ENCODE measurements at places on chromosomes 12 and 14. TPM values are rescaled to one million over a fixed set of nuclear protein-coding genes. Genes with fewer than 3 reads are reported as not detected.
A peak's percentile ranks its signal among the peaks of the same experiment; 100 is the strongest.

CACNA2D4 gene
- total RNA-seq, result 3.7 TPM

SERPINA4 gene
- not detected for total RNA-seq

ZC2HC1C gene
- 4.6 TPM for total RNA-seq

CCDC60 gene
- 1.3 TPM for total RNA-seq

ALDH2 gene
- total RNA-seq, result 398 TPM

ZNF891 gene
- total RNA-seq, result 1.3 TPM

CCDC88C gene
- total RNA-seq, result 48.0 TPM

- DNase-seq, result no peak
Measured at GRCh38 chr12:58873496-58873895, 46.8 kb downstream of the LRIG3 start.

DNA sequence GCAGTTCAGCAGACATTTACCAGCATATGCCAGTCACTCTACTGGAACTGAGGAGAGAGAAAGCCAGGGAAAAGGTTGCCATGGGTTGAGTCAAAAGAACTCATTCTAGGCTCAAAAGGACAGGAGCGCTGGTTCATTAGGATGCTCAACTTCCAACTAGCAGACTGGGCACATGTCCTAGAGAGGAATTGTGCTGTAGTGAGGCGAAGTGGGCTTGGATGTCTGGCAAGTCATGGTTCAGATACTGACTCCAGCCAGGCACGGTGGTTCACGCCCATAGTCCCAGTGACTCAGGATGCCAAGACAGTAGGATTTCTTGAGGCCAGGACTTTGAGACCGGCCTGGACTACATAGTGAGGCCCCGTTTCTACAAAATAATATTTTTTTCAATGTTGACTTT lies 281.5 kb downstream of the CACNA1C start:
- DNase-seq, result no peak

DNA sequence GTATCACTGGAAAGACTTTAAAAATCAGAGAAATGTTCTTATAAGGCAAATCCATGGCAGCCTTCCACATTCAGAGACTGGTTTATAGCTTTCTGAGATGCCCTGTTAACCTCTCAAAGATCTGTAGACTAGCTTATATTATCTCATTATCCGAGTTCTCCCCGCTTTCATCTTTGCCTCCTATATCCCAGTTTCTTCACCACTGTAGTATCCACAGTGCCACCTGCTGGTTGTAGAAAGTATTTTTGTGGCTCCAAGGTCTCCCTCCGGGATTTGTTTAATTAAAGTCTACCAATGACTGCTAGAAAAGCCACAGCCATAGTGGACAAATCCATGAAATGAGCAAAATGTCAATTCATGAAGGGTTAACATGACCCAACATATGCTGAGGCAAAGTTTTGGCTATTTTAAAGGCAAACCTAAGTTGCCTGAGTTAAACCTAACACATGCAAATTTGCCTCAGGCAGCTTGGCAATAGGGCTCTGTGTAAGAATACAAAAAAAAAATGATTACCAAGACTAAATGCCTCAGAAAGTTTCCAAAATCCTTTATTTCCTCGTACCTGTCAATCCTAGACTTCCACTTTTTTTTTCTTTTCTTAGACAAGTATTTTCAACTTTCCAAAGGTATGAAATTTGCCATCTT lies 218.8 kb upstream of the BMP4 start:
- DNase-seq, result peak; percentile 83

DNA sequence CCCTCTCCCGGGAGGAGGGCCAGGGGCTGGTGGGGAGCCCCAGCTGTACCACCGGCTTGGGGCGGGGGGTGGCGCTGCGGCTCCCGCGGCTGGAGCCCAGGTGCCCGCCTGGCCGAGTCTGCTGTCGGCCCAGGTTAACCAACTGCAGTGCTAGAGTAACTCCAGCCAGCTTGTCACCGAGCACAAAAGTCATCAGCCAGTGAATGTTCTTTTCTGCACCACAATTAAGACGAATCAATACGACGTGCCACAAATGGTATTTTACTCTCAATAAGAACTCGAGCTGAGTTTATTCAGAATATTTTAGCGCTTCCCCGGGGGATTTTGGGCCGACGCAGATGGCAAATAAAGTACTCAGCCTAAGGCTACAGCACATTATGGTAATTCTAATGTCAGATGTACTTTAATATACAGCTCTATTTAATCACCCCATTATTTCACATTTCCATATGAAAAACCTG lies 83.2 kb downstream of the BCL11B start:
- no peak for DNase-seq

GRCh38 chr12:13173012-13173932 lies 23.3 kb upstream of the EMP1 start:
- peak; percentile 29 for DNase-seq

GRCh38 chr12:8675591-8676036 lies 13.0 kb upstream of the MFAP5 start:
- no peak for DNase-seq

GRCh38 chr12:93484315-93484981 lies 17.1 kb downstream of the MRPL42 start:
- no peak for DNase-seq

DNA sequence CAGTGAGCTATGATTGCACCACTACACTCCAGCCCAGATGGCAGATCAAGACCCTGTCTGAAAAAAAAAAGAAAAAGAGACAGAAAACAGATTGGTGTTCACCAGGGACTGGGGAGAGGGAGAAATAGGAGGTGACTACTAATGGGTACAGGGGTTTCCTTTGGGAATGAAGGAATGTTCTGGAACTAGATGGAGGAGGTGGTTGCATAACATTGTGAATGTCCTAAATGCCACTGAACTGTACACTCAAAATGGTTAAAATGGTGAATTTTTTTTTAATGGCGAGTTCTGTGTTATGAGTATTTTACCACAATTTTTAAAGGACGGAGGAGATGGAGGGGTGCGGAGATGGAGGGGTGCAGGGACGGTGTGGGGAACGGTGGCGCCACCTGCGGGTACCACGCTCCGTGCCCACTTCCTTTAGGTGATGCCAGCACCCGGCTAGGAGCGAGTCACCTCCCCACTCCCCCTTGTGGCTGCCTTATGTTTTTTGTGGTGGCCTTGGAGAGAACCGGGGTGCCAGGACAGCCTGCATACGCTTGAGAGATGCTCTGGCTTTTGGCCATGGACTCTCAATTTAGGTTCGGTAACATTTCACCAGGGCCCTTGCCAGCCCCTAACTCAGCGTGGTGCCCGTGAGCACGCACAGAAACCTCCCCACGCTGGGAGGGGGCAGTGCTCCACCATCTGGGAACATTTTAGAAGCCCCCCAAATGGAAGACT lies 16.1 kb downstream of the UBC start:
- DNase-seq, result peak; percentile 82

DNA sequence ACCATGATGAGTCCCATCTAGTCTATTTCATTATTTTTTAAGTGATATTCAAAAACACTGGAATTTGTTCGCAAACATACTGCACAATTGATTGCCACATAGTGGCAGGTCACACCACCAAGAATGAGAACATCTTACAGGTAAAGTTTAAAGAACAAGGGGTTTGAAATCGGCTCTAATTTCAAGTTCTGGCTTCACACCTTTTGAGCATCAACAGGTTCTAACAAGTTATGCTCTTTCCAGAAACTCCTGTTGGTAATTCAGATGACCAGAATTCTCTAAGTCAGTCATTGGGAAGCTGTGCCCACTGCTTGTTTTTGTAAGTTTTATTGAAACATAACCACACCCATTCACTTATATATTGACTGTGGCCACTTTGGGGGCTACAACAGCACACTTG lies 336.3 kb downstream of the FUT8 start:
- DNase-seq, result no peak
